ENCODE measurements at places on chromosomes 5 and 9.

DNA sequence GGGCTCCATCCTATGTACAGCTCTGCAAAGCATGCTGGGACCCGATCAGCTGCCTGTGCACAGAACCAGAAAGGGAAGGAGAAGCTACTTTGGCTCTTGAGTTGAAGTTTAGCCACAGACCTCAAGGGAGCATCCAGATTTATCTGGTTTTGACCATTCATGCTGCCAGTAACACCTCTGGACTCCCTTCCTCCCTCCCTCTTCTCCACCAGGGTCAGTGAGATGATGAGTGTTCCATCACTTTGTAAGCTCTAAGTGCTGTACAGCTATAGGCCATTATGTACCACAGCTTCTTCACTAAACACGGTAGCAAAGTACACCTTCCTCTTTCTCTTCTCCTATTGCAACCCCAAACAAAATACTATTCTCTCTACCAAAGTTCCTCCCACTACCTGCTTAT is 77.9 kb downstream of the GLIS3 start:
- DNase-seq = no peak

- no peak for DNase-seq
These were observed 62.9 kb upstream of the ORM1 start for GRCh38 chr9:114259798-114260523.

DNA sequence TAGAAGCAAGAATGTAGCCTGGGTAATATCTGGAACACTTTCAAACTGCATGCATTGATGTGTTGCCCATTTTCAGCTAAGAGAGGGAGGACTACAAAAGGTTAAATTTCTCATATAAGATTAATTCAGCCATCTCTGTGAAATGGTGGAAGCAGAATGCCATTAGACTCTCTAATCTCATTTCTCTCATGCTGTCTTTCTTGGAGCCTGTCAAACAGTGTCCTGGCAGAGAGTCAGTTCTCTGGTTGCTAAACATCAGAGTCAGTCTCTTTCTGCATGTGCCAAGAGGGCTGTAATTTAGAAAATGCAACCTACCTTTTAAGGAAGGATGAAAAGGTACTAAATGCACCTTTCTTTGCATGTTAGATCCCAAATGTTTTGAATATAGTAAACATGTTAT is 910 bp upstream of the GARNL3 start:
- DNase-seq = no peak

GRCh38 chr5:78544561-78545201 is 103.9 kb downstream of the LHFPL2 start:
- no peak for DNase-seq

DNA sequence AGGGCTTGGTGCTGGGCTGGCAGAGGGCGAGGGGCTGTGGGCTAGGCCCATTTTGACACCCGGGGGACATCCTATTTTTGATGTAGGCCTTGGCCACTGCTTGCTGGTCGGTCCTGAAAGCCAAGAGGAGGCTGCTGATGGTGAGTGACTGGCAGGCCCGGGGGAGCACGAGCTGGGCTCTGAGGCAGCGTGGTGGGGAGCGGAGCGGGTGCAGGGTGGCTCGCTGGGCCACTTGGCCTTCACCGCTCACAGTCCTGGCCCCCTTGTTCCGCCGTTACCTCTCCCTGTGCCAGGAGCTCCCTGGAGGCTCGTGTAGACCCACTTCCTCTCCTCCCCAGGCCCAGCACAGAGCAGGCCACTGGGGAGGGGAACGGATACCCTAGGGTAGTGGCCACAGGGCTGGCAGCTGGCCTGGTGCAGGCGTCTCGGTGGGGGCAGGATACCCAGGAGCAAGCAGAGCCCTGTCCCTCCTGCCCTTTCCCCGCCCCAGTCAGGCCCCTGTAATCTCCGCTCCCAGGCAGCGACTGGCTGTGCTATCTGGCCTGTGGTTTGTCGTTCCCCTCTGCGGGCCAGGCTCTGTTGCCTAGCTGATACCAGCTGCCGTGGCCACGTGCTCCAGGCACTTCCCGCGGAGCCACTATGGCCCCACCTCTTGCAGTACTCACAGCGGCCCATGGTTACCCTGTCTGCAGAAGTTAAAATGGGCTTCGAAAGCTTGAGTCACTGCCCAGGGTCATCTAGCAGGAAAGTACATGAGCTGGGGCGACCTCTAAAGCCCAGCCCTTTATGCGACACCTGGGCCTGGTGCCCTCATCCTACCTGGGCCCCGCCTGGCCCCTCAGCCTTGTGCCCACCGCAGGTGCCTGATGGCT is 11.7 kb upstream of the DOLPP1 start:
- DNase-seq = peak; percentile 72

Measured in CD4-positive, alpha-beta T cell treated with Interleukin-17A for 4 hours (primary cell).